Astrocyte of the spinal cord (primary cell): ENCODE measurements at places on chromosomes 7 and 10.

DNA sequence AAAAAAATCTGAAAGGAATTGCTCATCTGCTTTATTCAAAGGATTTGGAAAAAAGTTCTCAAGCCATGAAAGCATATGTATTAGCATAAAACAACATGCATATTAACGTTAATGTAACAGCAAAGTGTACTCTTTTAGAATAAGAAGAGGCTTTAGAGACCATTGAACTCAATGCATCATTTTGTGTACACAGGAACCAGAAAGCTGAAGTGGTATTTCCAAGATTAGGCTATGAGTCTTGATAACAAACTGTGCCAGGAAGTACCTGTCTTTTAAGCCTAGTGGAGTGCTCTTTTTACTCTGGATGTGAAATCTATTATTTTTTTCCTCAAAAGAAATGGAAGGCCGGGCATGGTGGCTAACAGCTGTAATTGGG is 164.2 kb downstream of the THSD7A start:
- DNase-seq: no peak

GRCh38 chr7:20561908-20562307 is 53.6 kb upstream of the ABCB5 start:
- peak; percentile 61 for DNase-seq

GRCh38 chr10:30384701-30385201 is 35.7 kb upstream of the MTPAP start:
- DNase-seq: peak; percentile 36

DNA sequence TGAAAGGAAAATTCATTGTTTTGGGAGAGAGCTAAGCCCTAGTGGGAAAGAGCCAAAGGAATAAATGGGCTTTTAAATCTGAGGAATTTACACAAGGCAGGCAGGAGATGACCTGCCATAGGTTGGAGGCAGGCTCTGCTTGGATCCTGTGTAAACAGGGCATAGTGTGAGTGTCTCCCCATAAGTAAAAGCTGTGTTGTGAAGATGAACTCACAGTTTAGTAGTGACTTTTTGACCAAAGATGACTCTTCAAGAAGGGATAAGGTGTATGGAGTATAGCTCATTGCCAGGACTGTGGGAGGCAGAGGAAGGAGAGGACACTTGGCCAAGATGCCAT is 63.2 kb downstream of the KAT6B start:
- no peak for DNase-seq

DNA sequence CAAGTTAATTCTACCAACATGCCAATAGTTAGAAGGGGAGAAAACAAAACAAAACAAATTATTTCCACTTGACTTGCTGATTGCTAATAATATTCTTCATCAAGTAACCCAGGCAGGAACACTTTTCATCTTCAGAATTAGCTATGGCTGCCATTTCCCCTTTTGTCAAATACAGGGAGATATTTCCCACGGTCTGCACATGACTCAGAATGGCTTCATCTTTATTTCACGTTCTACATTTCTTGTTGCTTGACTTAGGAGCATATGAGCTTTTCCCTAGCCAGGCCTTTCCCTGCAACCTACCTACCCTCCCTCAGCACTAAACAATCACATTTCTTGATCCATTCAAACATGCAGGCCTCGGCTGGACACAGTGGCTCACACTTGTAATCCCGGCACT is 6.5 kb downstream of the CPVL start:
- no peak for DNase-seq

- DNase-seq: no peak
Measured at GRCh38 chr10:101355072-101355706, 1.2 kb downstream of the BTRC start.

- DNase-seq: peak; percentile 83
Measured at GRCh38 chr7:77684030-77684429, 12.2 kb upstream of the RSBN1L start.

GRCh38 chr10:35546824-35547225 is 58.3 kb upstream of the GJD4 start:
- peak; percentile 84 for DNase-seq

DNA sequence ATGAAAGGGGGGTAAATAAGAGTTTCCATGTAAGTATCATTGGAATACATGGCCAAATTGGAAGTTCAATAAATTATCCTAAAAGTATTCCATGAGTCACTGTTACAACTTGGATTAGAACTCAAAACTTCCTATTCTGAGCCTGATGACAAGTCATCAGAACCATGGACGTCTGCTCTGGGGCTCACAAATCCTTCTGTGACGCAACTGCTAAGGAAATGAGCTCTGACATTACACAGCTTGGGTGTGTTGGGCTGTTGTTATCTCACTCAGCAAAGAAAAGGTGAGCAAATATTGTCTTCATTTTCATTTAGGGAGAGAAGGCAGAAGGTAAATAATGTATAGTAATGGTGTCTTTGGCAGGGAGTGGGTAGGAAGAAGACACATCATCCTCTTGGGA is 214.8 kb upstream of the ADO start:
- no peak for DNase-seq
